ENCODE measurements at places on chromosomes 3 and 15.

- DNase-seq = no peak
Measured at GRCh38 chr15:35535365-35535916, 10.5 kb downstream of the DPH6 start.

DNA sequence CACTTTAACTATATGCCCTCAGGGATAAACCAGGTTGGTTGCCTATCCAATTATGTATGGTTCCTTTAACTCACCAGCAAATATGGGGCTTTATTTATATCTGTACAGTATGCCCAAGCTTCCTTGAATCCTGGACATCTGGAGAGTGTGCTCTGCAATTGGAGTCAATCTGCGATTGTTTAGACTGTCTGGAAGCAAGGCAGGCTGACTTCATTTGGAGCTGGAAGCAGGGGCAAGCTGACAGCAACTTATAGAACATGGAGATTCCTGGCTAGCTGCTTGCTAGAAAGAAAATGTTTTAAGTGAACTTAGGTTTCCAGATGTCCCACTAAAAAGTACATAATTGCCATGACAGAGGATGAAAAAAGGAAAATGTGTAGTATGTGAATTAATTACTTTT lies 63.7 kb upstream of the TPRG1 start:
- no peak for DNase-seq

GRCh38 chr3:155983834-155984474 lies 113.5 kb downstream of the GMPS start:
- DNase-seq = no peak

GRCh38 chr15:36254426-36254825 lies 325.0 kb upstream of the CDIN1 start:
- no peak for DNase-seq

GRCh38 chr15:90648137-90649070 lies 68.7 kb upstream of the BLM start:
- DNase-seq = peak; percentile 33

DNA sequence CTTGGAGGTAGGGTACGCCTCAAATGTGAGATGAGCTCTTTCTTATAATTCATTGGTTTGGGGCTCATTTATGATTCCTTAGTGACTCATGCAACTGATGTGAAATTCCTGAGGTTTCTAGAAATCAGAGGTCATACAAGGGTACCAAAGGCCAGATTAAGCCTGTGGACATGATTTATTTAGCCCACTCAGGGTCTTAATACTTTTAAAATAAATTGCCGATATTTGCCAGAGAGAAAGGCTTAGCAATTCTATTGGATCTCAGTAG lies 289.0 kb downstream of the NEK10 start:
- DNase-seq = no peak

- no peak for DNase-seq
Measured at GRCh38 chr15:36401586-36401966, 177.8 kb upstream of the CDIN1 start.

DNA sequence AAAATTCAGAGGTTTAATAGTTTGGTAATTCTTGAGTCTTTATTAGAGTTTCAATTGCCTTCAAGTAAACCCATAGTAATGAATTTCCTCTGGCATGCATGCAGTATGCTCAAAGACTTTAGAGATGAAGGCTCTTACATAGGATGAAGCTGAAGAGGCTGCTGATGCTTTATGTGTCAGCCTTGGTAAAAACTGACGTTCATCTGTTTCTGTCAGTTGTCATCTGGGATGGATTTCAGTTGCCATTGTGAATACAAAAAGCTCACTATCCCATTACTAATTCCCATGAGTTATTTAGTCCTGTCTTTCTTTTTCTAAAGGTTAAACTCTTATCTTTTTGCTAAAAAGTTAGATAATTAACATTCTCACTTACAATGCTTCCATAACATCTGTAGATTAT lies 136.9 kb upstream of the GBE1 start:
- no peak for DNase-seq

GRCh38 chr3:44334326-44334725 lies 4.2 kb upstream of the TCAIM start:
- DNase-seq = no peak

DNA sequence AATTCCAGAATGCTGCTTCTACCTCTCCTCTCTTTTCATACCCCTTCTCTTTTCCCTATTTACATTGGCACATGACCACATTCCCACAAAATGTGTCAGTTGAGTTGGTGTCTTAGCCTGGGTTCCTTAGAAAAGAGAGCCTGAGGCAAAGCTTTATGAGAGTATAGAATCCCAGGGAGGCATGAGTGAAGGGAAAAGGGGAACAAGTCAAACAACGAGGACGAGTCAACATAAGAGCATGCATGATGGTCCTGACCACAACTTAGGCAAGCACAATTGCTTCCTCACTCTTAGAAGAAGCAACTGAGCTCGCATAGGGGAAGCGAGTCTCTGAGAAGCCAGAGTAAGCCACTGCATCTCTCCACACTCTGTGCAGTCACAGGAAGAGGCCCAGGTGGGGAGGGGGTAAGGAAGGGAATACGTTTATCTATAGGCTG lies 15.4 kb upstream of the ZNF774 start:
- no peak for DNase-seq

- no peak for DNase-seq
Measured at GRCh38 chr15:68177742-68178141, 27.4 kb downstream of the CALML4 start.

DNA sequence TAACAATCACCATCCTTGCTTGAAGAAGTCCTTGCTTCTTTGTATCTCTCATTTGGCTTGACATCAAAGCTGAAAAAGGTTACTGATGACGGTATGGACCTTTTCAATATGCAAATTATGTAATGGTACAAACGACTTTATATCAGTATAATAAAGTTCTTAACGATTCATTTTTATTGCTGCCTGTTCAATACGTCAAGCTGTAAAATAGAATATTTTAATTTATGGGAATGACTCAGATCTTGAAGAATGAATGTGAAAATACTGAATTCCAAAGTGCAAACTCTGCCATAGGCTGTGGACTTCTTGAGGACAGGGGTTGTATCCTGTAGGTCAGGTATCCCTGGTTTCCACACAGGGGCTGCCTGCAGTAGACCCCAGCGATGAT lies 156.2 kb downstream of the PLCL2 start:
- DNase-seq = no peak

DNA sequence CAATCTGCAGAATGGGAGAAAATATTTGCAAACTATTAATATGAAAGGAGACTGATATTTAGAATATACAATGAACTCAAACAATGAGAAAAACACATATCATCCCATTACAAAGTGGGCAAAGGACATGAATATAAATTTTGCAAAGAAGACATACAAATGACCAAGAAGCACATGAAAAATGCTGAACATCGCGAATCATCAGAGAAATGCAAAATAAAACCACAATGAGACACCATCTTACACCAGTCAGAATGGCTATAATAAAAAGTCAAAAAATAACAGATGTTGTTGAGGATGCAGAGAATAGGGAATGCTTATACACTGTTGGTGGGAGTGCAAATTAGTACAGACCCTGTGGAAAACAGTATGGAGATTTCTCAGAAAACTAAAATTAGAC lies 83.6 kb downstream of the RAP2B start:
- no peak for DNase-seq

All from stimulated activated CD4-positive, alpha-beta T cell treated with anti-CD3 and anti-CD28 coated beads, Interleukin-4, amount 100 ng/mL, for 1 hour (primary cell).